ENCODE measurements at places on chromosomes 2 and 18. TPM values are rescaled to one million over a fixed set of nuclear protein-coding genes. Genes with fewer than 3 reads are reported as not detected.
A peak's percentile ranks its signal among the peaks of the same experiment; 100 is the strongest.

Gene STAT4
- 6.6 TPM for total RNA-seq

Gene FIGN
- total RNA-seq: 21.2 TPM

Gene RNMT
- total RNA-seq: 19.0 TPM

Gene GALNT14
- total RNA-seq: not detected

Gene CXCR1
- 4.4 TPM for total RNA-seq

Gene KCNJ3
- total RNA-seq: 1.6 TPM

Gene PSD4
- 16.9 TPM for total RNA-seq

Gene TNFAIP6
- 6.9 TPM for total RNA-seq

Gene CYBRD1
- total RNA-seq: 453 TPM

- no peaks in the 10 kb centered on the region for H3K4me1 ChIP-seq
- no peak overlapping the region for H3K27ac ChIP-seq
- no peaks in the 10 kb centered on the region for H3K36me3 ChIP-seq
- no peak for DNase-seq
- H3K4me3 ChIP-seq: no peak overlapping the region
Measured at GRCh38 chr2:133453032-133453431, 115.2 kb downstream of the NCKAP5 start.

DNA sequence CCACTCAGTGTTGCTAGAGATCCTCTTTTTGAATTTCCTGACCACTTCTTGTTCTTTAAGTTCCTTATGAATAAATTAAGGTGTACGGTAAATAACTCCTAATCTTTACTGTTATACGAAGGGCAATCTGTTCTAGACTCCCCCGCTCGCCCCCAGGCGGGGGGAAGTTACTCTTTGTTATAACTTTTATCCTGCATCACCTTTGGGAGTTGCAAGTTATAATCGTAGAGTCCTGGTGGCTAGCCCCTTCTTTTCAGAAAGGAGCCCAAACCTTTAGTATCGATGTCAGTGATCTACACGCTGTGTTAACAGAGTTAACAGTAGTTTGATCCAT is 652 bp downstream of the GCA start:
- H3K36me3 ChIP-seq: no peaks in the 10 kb centered on the region
- H3K27ac ChIP-seq: peak overlapping the region; percentile 60
- peaks cover 12% of the 10 kb centered on the region for H3K4me1 ChIP-seq
- no peaks in the 10 kb centered on the region for H3K27me3 ChIP-seq

- no peak overlapping the region for H3K27ac ChIP-seq
- H3K27me3 ChIP-seq: no peaks in the 10 kb centered on the region
- H3K4me1 ChIP-seq: no peaks in the 10 kb centered on the region
- no peaks in the 10 kb centered on the region for H3K36me3 ChIP-seq
- H3K4me3 ChIP-seq: no peak overlapping the region
Measured at GRCh38 chr2:163319006-163319405, 416.8 kb downstream of the FIGN start.

GRCh38 chr18:70288171-70288850 is 534 bp upstream of the SOCS6 start:
- H3K36me3 ChIP-seq: no peaks in the 10 kb centered on the region
- DNase-seq: no peak
- H3K4me1 ChIP-seq: peaks cover 31% of the 10 kb centered on the region
- peak overlapping the region; percentile 86 for H3K4me3 ChIP-seq

DNA sequence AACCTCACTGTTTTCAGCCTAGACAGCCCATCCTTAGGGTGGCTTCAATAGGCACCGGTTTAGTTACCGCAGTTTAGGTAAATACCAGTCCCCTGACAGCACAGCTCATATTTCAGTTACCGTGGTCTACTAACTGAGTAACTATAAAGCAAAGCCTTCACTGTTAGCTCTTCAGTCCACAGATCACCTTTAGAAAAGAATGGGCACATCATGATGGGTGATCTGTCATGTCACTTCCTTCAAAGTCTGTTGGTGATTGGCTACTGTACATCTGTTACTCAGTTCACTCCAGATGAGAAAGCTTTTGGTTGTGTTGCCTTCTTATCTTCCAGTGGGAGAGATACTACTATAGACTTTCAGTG is 21.0 kb downstream of the SLC20A1 start:
- DNase-seq: no peak
- no peak overlapping the region for H3K4me3 ChIP-seq
- peaks cover 20% of the 10 kb centered on the region for H3K36me3 ChIP-seq
- no peaks in the 10 kb centered on the region for H3K4me1 ChIP-seq
- no peak overlapping the region for H3K27ac ChIP-seq
- H3K27me3 ChIP-seq: no peaks in the 10 kb centered on the region

- H3K36me3 ChIP-seq: no peaks in the 10 kb centered on the region
- DNase-seq: no peak
- H3K4me1 ChIP-seq: no peaks in the 10 kb centered on the region
- no peak overlapping the region for H3K4me3 ChIP-seq
Measured at GRCh38 chr2:238117199-238118154, 17.3 kb downstream of the ESPNL start.

DNA sequence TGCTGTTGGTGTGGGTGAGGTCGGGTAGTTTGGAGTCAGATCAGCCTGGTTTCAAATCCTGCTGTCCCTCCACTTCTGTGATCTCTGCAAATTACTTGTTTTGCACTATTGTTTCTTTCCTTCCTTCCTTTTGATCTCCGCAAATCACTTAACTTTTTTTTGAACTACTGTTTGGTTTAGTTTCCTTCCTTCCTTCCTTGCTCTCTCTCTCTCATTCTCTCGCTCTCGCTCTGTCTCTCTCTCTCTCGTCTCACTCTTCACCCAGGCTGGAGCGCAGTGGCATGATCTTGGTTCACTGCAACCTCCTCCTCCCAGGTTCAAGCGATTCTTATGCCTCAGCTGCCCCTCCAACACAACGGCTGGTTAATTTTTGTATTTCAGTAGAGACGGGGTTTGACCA is 141.6 kb upstream of the ITGA6 start:
- no peak overlapping the region for H3K4me3 ChIP-seq
- no peaks in the 10 kb centered on the region for H3K36me3 ChIP-seq
- H3K27ac ChIP-seq: no peak overlapping the region
- peaks cover 9% of the 10 kb centered on the region for H3K4me1 ChIP-seq
- no peaks in the 10 kb centered on the region for H3K27me3 ChIP-seq

DNA sequence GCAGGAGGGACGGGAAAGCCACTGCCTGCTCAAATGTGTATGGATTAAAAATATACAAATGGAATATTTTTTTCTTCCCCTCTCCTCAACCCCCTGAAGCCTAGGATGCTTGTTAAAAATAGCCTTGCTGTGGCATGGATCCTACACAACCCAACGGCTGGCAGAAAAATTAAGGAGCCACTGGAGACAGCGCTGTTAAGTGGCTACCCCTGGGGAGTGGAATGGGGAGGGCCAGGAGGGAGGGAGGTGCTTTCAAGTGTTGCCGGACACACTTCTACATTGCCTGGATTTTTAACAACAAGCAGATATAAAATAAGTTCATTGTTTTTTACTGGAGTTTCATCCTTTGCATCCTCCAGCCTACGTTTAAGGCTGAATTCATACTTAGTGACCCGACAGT is 66.6 kb downstream of the ZBTB7C start:
- no peak for DNase-seq
- H3K4me1 ChIP-seq: peaks cover 13% of the 10 kb centered on the region
- H3K36me3 ChIP-seq: no peaks in the 10 kb centered on the region
- H3K4me3 ChIP-seq: peak overlapping the region; percentile 48
- H3K27me3 ChIP-seq: no peaks in the 10 kb centered on the region
- H3K27ac ChIP-seq: peak overlapping the region; percentile 78
